T-cell (primary cell): ENCODE measurements at places on chromosomes 13 and 19.

GRCh38 chr13:32354040-32354439 lies 38.7 kb downstream of the BRCA2 start:
- DNase-seq, result no peak

DNA sequence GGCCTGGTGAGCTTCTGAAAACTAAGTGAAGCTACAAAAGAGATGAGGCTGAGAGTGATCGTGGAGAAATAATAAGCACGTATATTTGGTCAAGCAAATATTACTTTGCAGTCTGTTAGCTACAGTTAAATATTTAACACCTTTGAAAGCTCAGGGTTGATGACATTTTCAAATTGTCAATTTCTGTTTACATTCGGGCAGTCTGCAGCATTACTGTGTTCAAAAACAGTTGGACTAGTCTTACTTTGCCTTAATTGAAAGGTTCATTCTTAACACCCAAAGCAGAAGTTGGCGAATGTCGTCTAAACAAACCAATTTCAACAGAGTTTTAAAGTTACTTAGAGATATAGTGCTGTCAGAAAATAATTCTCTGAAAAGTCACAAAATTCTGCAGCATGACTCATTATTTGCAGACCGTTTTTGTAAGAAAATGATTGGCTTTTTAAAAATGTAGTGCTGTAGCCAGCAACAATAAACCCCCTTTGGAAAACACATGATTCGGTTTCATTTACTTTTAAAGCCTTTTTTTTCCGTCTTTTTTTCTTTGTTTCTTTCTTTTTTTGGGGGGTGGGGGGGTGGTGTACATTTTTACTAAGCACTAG lies 549.0 kb downstream of the GPC6 start:
- DNase-seq, result no peak

DNA sequence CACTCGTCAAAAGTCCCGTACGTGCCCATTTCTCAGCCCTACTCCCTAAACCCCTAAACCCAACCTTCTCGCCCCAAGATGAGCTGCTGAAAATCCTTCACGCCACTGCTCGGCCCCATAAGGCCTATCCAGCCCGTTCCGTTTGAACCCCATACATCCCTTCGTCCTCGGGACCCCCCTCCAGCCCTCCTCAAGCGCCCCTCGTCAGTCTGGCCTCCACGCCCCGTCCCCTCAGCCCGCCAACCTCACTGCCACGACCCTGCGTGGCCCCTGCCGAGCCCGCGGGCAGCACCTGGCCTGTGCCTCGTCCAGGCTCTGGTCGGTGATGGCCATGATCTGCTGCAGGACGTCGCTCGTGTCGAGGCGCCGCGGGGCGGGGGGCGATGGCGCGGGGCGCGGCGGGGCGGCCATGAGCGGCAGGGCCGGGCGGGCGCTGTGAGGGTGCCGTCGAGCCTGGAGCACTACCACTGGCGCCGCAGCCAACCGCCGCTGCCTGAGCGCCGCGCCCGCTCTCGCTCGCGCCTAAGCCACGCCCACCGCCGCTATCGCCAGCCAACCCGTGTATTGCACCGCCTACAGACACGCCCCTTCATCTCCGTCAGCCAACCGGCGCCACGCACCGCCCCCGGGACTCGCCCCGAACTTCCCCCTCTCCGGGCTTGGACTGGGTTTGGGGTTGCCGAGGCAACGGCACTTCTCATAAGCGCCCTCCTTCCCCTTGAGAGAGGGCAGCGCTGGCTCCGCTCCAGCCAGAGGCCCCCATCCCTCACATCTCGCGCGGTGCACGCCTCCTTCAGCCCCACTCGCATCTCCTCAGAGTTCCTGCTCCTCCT lies at the start of gene PBX4:
Gene PBX4 (minus strand): TSS at position 469 of the 833 bp plus-strand sequence. CDS start 58 bp downstream, at position 411.
- DNase-seq, result peak; percentile 98

DNA sequence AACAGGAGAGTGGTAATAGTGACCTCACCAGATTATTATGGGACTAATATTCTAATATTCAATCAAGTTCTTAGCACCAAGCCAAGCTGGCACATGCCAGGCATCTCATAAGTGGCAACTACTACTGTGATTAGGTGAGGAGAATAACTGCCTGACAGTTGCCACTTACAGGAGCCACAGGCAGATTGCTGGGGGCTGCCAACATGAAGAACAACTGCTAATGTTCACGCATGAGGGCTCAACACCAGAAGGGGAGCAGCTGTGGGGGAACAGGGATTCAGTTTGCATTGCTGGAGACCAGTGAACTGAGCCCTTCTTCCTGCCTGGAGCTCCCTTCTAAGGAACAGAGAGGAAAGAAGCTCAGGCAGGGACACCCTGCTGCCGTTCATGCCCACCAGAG lies 504.5 kb downstream of the FOXO1 start:
- no peak for DNase-seq

DNA sequence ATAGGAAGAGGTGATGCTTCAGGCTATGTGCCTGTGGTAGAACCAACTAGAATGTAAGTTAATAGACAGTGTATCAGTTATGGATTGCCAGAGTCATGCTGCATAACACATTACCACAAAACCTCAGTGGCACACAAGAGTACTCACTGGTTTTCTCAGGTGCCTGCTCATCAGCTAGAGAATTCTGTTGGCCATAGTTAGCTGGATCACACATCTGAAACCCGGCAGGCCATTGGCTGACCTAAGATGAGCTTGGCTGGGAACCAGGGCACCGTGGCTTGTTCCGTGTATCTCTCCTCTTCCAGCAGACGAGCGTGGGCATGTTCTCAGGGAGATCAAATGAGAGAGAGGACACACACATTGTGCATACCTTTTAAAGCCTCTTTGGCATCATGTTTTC lies 76.7 kb downstream of the TEX26 start:
- no peak for DNase-seq

GRCh38 chr19:54804571-54804970 lies 1.2 kb downstream of the KIR2DL4 start:
- no peak for DNase-seq
